WTC11 (cell line): ENCODE measurements at places on chromosomes 11 and 22. TPM values are rescaled to one million over a fixed set of nuclear protein-coding genes. Genes with fewer than 3 reads are reported as not detected.

- DNase-seq, result peak; percentile 90
Measured at GRCh38 chr22:45670981-45671782, 452 bp upstream of the ATXN10 start.

DNA sequence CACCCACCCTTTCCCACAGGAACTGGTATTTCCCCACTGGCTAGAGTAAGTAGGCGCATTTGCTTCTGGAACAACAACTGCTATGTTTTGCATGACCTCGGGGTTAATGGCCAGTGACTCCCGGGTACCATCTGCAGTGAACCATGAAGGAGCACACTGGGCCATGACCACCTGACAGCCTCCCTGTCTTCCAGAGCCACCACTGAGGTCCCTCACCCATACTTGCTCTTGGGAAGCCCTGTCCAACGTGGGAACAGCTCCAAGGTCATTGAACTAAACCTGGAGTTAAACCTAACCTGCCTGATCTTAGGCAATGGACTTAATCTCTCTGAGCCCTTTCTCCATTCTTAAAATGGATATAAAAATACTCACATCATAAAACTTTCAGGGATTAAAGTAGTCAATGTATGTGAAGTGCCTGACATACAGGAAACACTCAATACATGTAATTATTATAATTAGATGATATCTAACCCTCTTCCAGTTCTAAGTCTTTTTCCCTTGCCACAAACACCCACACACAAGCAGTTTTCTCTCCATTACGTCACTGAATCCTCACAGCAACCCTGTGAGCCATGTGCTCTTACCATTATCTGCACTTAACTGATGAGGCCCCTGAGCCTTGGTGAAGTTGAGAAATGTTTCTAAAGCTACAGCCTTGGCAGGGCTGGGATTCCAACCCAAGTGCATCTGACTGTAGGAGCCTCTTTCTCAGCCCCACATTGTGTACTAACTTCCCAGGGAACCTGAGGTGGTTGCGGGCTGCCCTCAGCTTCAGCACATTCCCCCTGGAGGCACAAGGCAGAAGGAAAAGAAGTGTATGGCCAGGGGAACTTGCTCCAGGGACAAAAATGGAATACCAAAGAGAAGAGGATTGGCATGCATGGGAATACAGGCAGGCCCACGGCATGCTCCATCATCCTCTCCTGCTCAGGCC, 74.5 kb upstream of the NCAM1 start:
- DNase-seq, result no peak

- DNase-seq, result no peak
Measured at GRCh38 chr11:100640646-100641045, 46.4 kb upstream of the ARHGAP42 start.

DNA sequence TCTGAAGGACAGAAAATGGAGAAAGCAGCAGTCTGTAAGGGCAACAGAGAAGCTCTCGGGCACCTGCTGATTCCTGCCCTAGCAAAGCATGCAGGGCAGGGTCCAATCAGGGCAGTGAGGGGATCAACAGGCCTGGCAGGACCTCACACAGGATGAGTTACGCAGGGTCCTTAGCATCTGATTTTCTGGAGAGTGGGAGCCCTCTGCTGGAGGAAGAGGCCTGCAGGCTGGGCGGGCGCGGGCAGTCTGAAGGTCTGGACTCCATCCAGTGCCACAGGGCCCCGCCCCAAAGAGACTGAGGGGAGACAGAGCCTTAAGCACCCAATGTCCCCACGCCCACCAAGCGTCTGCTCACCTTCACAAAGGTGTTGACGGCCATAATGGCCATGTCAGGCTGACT, 28.9 kb downstream of the AP1B1 start:
- peak; percentile 68 for DNase-seq

GRCh38 chr11:83088965-83089364, 17.3 kb upstream of the RAB30 start:
- no peak for DNase-seq

DNA sequence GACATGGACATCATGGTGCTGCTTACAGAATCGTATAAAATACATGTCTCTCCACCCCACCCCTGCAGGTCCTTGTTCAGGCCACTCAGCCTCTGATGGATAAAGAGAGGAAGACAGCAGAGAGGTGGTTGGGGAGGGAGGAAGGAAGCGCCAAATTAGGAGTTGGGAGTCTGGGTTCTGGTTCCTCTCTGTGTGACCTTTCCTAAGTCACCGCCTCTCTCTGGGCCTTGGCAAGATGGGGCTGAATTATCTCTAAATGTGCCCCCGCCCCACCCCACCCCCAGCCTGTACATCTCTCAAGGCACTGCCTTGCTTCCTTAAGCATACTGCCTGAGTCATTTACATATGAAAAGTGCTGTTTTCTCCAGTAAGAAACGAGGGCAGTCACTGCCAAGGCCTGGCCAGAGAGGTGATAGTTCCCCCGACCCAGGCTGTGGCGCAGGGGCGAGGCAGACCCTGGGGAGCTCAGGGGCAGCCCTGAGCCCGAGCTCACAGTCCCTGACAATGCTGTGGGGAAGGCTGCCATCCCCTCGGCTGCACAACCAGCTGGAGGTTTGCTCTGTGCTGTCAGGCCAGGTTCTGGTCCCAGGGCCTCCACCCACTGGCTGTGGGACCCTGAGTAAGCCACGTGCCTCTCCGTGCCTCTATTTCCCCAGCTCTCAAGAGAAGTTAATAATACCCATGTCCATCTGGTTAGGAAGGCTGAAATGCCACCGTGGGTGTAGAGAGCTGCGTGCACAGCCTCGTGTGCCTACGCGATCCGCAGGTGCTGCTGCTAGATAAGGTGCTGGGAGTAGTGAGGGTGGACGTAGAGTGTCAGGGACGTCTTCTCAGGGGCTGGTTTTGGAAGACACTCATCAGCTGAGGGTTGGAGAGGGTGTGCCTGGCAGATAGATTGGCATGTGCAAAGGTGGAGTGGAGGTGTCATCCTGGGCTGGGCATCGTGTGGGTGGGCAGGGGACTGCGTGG, 55.3 kb downstream of the CACNA1I start:
- peak; percentile 46 for DNase-seq

- no peak for DNase-seq
Measured at GRCh38 chr11:67027943-67028542, 5.1 kb downstream of the SYT12 start.

Gene SLC37A4
- 48.6 to 57.0 TPM (median 54.5 TPM) in 3 replicates for total RNA-seq

- DNase-seq, result no peak
Measured at GRCh38 chr11:86978756-86979608, 23.8 kb upstream of the FZD4 start.
